ENCODE measurements at places on chromosomes 13 and 19.

DNA sequence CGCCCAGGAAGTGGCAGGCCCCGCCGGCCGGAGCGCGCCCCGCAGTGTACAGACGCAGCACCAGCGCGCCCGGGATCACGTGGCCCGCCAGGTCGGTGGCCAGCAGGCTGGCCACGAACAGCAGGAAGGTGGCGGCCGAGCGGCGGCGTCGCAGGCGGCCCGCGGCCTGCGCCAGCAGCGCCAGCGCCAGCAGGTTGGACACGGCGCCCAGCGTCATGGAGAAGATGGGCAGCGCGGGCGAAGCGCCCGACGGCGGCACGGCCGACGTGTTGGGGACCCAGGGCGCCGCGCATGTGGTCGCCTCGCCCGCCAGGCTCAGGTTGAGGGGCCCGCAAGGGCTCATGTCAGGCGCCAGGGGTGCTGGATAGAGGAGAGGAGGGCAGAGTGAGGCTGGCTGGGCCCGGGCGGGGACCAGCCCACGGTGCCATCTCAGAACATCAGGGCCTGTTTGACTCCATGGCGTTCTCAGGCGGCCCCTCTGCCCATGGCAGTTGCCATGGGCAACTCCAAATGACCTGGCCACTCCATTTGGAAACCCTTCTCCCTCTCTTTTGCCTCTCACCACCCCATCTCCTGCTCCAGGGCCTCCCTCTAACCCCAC, 1.1 kb downstream of the PTGER1 start:
- DNase-seq = no peak

- no peak for DNase-seq
These were observed 33.3 kb downstream of the CEBPA start for GRCh38 chr19:33269016-33269415.

DNA sequence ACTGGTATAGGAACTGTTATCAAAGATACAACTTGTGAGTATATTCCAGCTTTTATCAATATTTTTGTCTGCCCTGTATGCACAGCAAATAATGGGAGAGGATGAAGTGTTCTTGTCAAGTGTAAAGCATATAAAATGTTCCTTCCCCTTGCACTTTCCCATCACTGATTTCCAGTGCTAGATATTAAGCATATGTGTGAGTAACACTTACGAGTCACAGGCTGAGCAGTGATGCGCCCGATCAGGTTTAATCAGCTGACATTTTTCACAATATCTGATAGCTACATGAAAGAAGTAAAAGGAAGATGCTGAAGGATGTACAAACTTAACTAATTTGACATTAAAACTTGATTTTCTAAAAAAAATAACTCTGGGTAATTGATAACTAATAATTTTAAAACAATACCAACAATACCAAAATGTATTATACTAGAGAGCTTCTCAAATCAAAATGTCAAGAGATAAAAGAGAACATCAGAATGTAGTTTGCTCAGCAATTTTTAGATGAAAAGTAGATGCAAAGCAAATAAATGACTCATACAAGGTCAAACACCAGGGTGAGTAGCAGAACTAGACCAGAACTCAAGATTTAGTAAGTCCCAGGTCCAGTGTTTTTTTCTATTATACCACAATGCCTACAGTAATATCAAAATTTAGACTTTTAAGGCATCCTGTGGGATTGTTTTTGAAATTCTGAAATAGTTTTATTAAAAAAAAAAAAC, 56.4 kb downstream of the ZDHHC20 start:
- no peak for DNase-seq

GRCh38 chr19:38209671-38210457, 14.2 kb downstream of the DPF1 start:
- DNase-seq = peak; percentile 30

- no peak for DNase-seq
These were observed 234.2 kb downstream of the PCDH17 start for GRCh38 chr13:57865600-57866294.

DNA sequence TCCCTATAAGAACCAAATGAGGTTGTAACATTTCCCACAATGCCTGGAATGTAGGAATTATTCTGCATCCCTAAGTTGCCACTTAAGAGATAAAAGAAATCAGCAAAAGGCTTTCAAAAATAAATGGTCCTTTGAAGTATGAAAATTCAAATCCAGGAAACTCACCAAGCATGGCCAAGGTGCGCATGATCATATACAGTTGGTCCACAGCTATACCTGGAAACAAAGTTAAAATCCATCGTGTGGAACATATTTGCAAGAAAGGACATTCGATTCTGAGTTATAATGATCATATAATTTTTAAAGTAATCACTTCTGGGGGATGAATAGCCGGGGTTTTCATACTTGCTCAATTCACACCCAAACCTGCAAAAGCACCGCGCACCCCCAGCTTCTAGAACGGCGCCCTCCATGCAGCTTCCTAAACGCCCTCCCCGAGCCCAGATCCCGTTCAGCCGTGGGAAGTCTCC, 525 bp downstream of the CARS2 start:
- DNase-seq = no peak

DNA sequence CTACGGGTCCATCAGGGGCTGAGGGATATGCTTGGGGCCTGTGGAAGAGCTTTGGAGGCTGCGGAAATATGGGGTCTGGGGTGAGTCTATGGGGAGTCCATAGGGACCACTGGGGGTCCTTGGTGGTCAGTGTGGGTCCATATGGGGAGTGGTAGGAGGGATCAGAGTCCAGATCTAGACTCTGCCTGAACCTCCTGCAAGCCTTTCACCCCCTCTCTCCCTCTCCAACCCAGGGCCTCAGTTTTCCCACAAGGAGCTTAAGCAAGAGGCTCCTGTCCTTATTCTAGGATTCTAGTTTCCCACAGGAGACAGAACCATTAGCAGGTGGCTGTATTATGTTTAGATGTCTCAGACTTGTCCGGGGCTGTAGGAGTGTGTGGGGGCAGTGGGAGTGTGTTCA, 161.9 kb upstream of the TSHZ3 start:
- no peak for DNase-seq

DNA sequence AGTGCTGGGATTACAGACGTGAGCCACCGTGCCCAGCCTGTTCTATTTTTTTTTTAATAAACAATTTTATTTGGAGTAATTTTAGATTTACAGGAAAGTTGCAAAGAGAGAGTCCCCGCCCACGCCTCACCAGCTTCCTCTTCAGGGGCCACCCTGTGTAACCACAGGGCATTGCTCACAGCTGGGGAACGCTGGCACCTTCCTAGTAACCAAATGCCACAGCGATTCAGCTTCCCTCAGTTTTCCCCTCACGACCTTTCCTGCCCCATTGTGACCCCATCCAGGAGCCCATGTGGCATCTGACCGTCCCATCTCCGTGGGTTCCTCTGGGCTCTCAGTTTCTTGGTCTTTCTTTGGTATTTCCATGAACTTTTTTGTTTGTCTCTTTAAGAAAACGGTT, 83.9 kb downstream of the GNG7 start:
- peak; percentile 29 for DNase-seq

DNA sequence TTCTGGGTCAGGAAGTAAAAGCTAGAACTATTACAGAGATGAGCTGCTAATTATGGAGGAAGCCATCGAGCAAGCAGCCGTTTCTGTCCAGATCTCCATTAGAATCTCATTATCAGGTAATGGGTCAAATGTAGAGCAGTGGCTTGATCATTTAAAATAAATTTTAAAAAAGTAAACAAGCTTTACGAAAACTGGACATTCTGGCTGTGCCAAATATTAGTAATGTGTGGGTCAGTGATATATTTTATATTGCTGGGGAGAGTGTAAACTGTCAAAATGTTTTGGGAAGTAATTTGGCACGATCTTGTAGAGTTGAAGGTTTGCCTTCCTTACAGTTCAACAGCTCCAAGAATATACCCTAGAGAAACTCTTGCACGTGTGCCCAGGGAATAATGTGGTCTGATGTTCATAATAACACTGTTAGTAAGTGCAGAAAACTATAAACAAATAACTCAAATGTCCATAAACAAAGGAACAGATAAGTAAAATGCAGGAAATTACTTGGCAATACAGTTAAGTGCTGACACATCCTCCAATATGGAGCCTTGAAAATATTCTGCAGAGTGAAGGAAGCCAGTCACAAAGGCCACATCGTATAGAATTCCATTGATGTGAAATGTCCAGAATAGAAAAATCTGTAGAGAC, 127.2 kb upstream of the UBL3 start:
- no peak for DNase-seq

DNA sequence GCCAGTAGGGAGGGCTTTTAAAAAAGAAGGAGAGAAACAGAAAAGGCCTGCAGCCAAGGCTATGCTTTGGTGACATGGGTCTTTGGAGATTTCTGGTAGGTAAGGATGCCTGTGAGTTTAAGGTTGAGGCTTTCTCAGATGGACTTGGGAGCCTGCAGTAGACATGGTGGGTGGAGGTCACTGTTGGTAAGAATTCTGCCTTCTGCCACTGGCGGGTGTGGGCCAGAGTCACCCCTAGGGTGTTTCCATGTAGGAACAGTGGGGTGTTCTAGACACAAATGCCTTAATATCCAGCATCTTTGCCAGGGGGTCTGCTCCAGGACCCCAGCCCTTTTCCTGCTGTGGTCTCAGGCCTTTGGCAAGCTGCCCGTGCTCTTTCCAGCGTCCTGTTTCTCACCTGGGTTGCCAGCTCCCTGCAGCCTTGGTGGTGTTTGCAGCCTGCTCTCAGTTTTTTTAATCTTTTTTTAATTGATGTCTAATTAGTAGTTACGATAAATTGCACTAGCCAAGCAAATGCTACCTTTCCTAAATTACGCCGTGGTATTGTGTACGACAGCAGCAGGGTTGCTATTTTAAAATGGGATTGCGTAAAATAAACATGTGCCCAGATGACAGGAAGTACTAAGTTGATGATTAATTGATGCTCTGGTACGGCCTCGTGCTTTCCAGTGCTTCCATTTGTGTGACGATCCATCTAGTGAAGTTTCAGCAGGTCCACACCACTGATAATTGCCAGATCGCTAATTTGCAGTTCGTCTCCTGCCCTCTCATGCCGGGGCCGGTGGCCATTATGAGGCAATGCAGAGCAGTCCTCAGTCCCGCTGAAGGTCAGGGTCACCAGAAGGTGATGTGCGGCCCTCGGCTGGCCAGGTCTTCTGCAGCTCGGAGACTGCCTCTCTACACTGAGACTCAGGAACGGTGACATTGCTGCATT, 35.3 kb upstream of the NPAS1 start:
- no peak for DNase-seq

DNA sequence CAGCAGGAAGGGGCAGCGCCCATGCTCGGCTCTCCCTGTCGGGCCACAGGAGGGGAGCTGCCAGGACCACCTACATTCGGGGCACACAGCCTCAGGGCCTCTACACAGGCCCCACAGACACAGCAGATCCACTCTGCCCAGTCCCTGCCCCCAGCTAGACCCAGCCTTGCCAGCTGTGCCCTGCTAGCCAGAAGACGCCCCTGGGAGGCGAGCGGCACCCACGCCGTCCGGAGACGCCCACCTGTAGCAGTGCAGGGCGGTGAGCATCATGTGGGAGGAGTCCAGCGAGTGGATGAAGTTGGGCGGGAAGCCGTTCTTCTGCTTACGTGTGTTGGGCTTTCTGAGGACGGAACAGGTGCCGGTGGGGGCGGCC, 15.1 kb downstream of the POLRMT start:
- DNase-seq = no peak

- DNase-seq = no peak
These were observed 77.4 kb downstream of the SLC15A1 start for GRCh38 chr13:98675066-98675465.

DNA sequence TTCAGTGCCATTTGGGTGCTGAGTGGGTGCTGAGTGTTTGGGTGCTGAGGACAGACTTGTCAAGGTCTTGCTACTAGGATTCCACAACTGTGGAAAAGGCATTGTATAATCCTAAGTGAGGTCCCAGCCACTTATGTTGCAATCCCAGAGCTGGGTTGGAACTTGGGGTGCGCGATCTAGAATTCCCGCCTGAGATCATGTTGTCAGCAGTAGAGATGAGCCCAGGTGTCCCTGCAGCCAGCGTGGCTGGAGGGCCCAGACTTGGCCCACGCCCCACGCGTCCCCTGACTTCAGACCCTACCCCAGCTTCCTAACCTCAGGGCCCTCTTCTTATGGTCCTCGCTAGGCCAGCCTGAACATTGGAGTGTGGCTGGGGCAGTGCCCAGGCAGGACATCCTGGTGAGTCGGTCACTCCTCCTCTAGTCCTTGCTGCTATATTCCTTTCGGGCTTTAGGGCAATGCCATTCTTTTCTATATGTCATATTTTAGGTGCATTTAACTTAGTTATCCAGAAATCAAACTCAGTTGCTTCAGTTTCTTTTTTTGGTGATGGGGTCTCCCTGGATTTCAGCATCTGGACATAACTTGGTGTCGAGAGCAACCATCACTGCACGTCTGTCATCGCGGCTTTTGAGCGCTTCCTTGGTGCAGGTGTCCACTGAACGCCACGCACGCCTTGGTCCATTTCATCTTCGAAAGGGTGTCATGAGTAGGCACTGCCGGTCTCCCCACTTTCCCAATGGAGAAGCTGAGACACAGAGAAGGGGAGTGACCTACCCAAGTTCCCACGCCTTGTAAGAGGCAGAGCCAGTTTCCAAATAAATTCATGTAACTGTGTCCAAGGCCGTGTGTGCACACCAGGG, 46.4 kb upstream of the F7 start:
- DNase-seq = no peak

GRCh38 chr13:27981006-27981708, 7.3 kb downstream of the URAD start:
- no peak for DNase-seq

DNA sequence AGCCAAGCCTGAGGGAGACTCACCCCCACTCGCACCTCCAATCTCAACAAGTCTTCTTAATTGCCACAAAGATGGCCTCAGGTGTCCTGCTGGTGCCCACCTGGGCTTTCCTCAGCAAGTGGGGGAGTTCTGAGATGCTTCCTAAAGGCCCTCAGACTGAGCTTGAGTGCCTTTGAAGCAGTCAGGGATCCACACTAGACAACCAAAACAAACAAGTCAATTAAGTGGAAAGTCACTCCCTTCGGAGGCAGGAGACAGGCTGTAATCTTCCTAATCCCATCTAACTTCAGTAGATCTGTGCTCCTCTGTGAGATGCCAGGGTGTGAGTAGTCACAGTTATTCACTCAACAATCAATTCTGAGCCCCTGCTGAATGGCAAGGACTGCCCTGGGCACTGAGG, 68.3 kb upstream of the SERP2 start:
- DNase-seq = no peak

GRCh38 chr19:1239796-1240737, 1.5 kb upstream of the ATP5F1D start:
- peak; percentile 87 for DNase-seq

DNA sequence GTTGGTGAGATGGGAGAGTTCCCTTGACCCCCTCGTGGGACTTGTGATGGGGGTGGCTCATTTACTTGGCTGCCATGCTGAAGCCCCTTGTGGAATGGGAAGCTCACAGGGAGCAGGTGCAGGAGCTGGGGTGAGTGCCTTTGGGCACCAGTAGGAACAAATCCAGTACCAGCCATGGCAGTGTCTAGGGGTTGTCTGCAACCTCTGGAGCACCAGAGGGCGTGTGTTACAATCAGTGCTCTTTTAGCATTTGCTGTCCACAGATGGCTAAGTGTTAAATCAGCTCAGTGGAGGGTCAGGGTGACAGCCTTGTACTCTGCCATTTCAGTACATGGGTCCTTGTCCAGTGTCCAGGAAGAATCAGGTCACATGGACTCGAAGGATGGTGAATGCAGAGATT, 75.6 kb downstream of the ATP8A2 start:
- DNase-seq = no peak

Measured in nucleus accumbens (tissue), 56 donors.